Brain microvascular endothelial cell (primary cell): ENCODE measurements at places on chromosomes 5 and 9.

GRCh38 chr5:111461934-111462333 is 50.4 kb downstream of the STARD4 start:
- DNase-seq: no peak

DNA sequence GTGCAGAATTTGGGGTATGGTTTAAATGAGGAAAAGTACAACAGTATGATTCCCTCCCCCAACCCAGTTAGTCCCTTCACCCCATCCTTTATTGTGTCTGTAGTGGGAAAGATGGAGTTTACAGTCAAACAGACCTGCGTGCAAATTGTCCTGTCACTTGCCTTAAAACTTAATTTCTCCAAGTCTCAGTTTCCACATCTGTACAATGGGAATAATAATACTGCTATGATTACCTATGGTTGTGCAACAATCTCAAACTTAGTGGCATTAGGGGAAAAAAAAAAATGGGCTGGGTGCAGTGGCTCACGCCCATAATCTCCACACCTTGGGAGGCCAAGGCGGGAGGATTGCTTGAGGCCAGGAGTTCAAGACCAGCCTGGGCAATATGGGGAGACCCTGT is 35.8 kb upstream of the CTNNA1 start:
- no peak for DNase-seq

GRCh38 chr9:7454624-7455023 is 345.0 kb downstream of the DMAC1 start:
- no peak for DNase-seq

- DNase-seq: no peak
These were observed 231.1 kb upstream of the TBCA start for GRCh38 chr5:78007233-78007632.

- DNase-seq: no peak
These were observed 12.0 kb upstream of the ELOVL7 start for GRCh38 chr5:60856066-60856465.

- DNase-seq: no peak
These were observed 66.9 kb upstream of the TMEM215 start for GRCh38 chr9:32716425-32716824.
